ENCODE measurements at places on chromosomes 7 and 10.

GRCh38 chr7:135661311-135662122, 797 bp upstream of the STMP1 start:
- DNase-seq: no peak

DNA sequence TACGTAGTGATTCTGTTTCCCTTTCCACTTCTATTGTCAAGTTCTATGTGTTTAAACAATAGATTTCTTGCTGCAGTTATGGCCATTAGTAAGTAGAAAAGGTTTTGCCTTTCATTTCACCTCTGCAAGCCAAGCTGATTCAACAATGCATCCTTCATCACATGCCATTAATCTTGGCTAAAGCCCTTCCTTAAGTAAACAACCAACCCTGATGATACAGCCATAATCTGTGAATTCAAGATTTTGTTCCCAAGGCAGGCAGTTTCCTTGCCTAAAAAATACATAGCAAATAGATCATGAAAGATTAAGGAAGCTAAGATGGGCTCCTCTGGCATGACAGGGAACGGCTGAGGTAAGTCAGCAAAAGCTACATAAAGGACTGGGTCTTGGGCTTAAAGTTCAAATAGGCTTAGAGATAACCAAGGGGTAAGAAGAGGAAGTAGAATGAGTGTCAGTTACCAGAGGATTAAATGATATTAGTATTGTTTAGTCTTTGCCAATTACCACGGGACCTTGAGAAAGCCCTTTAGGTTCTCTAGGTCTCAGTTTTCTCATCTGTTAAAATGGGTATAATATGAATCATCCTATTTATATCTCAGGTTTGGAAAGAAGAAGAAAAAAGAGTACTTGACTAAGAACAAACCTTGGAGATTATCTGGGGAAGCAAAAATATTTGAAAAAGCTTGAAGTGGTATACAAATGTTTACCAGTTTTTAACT, 35.9 kb upstream of the ANK3 start:
- DNase-seq: no peak

DNA sequence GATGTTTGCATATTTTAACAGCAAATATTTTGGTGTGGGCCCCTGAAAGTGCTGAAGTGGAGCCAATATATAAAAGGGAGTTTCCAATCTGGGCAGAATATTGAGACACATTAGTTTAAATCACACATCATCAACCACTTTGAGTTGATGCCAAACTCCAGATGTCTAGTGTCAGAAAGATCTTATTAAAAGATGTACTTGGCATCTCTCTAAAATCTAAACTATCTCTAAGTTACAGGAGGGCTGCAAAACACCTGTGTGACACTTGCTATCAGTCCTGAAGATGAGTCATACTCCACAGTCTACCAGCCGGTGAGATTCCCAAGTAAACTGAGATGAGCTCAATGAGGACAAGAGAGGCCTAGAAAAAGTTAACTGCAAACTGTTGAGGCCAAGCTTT, 11.4 kb downstream of the JAZF1 start:
- DNase-seq: no peak

DNA sequence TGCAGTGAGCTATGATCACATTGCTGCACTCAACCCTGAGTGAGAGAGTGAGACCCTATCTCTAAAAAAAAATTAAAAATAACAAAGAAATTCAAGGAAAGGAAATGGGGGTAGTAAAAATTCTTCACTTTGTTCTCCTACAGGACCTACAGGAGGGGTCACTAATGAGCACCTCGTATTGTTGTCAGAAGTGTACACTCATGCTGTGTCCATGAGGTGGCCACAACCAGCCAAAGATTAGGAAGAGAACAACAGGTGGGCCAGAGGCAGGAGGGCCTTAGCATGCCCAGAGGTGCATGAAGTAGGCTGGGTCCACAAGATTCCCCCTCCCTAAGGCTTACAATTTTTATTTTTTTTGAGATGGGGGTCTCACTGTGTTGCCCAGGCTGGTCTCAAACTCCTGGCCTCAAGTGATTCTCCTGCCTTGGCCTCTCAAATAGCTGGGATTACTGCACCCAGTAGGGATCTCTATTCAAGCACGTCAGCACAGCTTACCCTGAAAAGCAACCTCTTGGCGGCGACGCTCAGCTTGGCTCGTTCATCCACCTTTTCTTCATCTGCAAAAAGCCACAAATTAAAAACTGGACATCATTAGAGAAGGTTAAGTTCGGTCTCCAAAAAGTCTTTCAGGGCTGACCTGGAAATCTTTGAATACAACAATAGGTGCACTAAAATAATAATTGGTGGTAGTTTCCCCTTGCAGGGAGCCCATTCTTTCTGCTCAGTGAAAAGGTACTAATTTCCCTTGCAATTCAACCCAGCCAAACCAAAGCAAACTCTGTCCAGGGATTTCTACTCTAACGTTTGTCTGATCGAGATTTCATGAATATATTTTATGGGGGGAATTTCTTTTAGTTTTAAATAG, 104.4 kb downstream of the SVIL start:
- no peak for DNase-seq

DNA sequence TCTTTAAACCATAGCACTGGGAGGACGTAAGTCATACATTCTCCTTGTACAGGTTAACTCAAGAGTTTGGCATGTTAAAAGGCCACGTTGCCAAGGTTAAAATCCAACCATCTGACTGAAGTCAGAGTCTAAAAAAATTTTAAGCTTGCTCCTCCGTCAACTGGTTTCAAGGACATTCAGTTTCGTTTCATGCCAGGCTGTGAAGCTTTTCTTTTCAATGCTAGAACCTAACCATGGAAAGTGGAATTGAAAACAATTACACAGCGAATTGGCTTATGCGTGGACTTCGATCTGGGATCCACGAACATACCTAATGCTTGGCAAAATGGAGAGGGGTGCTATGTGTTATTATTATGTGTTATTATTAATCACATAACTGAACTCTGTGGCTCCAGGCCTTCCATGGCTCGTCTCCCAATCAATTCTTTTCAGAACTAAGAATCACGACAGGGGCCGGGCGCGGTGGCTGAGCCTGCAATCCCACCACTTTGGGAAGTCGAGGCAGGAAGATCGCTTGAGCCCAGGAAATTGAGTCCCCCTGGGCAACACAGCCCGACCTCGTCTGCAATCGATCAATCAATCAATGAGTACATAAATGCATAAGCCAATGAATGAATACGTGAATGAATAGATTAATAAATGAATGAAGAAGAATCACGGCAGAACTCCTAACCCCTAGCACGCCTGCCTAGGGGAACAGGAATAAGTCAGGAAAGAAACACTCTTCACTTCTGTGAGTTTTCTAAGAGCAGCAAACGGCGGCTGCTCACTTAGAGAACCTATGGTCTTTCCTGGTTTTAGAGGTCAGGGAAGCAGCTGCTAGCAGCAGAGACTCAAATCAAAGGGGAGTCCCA, 733 bp upstream of the ARL5B start:
- DNase-seq: no peak

- no peak for DNase-seq
Observed at GRCh38 chr10:70585578-70586169, 16.9 kb downstream of the PRF1 start.

DNA sequence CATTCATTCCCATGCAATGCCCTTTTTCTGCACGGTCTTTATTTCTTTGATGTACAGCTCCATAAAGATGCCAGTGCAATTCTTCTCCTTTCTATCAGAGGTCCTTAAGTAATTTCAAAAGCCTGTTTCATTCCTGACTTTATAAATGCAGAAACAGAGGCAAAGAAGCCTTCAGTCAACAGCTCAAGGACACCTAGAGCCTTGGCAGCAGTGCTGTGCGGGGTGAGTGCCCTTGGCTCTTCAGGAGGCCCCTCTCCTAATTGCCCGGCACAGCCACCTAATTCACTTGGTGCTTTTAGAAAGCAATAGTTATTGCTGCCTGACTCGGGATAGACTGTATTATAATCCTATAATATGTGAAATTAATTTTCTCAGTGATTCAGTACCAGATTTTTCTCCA, 169.6 kb upstream of the KLF6 start:
- no peak for DNase-seq

DNA sequence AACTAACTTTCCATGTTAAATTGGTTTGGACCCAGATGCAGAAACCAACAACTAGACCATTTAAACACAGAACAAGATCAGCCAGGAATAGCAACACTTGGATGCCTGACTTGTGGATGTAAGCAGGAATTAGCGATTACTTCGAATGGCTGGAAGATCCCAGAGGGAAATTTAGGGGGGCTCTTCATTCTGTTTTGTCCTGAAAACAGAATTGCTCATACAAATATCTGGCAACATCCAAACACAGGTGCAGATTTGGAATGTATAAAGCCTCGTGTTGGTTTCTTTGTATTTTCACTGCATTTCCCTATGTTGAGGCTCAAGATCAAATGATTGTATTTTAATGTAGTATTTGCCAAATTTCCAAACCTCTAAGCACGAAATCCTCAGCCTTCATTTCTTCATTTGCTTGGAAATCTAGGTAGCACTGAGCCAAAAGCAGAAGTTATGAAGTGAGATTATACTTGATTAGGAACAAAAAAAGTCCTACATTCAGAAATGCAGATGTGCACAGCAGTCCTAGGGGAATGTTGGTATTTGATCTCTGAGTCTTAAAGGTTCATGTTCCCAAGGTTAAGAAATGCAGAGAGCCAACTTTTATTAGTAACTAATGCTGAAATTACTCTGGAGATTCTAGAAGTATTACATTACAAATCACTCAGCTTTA, 248.7 kb upstream of the TCF7L2 start:
- no peak for DNase-seq

GRCh38 chr10:109618748-109619147, 304.6 kb downstream of the XPNPEP1 start:
- no peak for DNase-seq

- DNase-seq: no peak
Observed at GRCh38 chr7:18835001-18835690, 282.3 kb downstream of the TWIST1 start.

DNA sequence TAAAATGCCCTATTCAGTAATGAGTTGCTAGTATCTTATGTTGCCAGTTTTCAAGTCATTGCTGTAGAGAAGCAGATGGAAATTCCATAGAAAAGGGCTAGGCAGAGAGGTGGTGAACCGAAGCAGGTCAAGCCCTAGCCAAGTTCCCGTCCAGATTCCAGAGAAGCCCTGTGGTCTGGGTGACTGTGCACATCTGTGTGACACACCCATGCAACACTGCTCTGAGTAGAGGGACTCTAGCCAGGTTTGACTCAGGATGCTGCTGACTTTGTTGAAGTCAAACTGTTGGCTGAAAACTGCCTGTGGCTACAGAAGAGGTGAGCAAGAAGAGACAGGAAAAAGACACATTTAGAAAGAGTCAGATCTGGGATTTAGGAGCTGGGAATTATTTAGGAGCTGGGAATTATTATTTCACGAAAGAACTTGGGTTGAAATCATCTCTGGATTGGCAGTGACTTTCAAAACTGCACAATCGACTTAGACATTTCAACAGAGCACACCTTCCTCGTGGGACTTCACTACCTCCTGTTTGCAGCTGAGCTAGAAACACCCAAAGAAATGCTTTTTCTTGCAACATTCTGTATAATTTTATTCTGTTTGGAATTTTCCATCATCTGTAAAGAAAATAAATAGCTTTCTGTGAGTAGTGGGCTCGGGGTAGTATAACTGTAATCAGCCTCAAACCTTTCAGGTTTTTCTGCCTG, 149.1 kb upstream of the PRKCQ start:
- no peak for DNase-seq

DNA sequence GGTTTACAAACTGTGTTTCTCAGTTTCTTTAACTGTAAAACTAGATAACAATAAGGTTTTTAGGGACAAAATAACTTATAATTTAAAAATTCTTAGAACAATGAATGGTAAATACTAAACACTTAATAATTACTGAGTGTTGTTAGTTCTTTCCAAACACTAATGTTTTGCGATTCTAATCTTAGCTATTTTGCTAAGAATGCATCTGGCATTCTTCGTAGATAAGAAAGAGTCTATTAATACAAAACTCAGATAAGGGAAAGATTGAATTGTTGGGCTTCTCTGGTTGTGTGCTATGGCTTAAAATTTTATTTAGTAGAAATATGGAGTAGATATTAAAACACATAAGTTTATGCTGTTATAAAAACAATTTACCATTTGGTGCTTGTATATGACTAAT, 45.4 kb downstream of the TMEM229A start:
- DNase-seq: no peak

- no peak for DNase-seq
Observed at GRCh38 chr7:36039243-36039642, 113.8 kb upstream of the EEPD1 start.

- no peak for DNase-seq
Observed at GRCh38 chr7:158976849-158977593, 120.7 kb downstream of the DYNC2I1 start.

Measured in renal cortex interstitium (tissue), 15 donors.